ENCODE measurements at places on chromosomes 2 and 18.

DNA sequence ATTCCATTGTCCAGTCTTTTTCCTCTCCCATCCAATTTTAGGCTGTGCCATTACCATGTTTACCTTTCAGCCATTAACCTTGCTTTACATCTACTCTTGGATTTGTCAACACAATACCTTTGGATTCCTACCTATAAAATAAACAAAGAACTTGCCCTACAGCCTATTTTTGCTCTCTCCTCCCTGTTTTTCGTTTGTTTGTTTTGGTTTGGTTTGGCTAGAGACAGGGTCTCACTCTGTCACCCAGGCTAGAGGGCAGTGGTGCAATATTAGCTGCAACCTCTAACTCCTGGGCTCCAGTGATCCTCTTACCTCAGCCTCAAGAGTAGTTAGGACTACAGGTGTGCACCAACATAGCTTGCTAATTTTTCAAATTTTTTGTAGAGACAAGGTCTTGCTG is 76.1 kb downstream of the SP100 start:
- no peak for DNase-seq

- DNase-seq = no peak
Measured at GRCh38 chr2:30933496-30933895, 126.2 kb upstream of the CAPN13 start.

- no peak for DNase-seq
Measured at GRCh38 chr2:125471963-125472362, 1184.0 kb upstream of the GYPC start.

DNA sequence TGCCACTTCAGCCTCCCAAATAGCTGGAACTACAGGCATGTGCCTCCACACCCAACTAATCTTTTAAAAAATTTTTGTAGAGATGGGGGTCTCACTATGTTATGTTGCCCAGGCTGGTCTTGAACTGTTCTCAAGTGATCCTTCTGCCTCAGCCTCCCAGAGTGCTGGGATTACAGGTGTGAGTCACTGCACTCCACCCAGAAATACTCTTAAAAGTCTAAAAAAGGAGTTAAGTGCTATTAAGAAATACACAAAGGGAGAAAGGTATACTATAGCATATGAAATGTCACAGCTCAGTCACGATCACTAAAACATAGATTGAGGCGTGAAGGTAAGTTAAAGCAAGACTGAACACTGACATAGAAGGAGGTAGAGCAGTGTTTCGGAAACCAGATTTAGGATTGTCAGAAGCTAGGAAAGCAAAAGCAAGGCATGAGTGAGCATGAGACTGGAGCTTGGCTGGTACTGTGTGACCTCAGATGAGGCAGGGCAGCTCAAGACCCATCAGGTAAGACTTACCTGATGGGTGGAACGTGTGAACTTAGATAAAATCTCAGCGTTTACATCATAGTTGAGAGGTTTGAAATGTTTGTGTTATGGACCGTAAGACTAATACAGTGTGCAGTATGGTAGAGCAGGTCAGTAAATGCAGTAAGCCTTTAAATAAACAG is 9.2 kb downstream of the CCNYL1 start:
- DNase-seq = no peak

DNA sequence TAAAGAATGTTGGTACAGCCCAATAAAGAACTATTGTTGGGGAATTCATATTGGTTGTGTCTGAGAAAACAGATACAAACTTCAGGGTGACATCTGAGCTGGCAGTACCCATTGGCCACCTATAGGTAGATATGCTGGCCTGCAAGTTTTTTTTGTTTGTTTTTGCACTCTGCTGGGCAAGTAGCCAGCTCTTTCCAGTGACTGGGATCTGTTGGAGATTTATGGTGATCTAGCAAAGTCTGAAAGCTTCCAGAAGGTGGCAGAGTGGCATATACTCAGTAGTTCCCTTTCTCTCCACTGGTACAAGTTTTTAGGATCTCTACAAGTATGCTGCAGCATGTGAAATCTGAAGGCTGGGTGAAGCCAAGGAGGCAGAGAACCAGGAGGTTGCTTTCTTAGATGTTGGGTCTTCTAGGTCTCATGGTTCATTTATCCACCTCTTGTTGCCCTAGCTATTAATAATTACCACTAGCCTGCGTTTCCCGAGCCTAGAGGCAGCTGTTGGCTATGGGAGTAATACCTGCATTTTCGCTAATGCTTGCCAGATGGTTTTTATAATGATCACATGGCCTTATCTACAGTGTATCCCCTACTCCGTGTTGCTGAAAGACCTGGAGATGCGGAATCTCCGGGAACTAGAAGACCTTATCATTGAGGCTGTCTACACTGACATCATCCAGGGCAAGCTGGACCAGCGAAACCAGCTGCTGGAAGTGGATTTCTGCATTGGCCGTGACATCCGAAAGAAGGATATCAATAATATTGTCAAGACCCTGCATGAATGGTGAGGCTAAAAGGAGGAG is 9.5 kb downstream of the COPS7B start:
- DNase-seq = no peak

DNA sequence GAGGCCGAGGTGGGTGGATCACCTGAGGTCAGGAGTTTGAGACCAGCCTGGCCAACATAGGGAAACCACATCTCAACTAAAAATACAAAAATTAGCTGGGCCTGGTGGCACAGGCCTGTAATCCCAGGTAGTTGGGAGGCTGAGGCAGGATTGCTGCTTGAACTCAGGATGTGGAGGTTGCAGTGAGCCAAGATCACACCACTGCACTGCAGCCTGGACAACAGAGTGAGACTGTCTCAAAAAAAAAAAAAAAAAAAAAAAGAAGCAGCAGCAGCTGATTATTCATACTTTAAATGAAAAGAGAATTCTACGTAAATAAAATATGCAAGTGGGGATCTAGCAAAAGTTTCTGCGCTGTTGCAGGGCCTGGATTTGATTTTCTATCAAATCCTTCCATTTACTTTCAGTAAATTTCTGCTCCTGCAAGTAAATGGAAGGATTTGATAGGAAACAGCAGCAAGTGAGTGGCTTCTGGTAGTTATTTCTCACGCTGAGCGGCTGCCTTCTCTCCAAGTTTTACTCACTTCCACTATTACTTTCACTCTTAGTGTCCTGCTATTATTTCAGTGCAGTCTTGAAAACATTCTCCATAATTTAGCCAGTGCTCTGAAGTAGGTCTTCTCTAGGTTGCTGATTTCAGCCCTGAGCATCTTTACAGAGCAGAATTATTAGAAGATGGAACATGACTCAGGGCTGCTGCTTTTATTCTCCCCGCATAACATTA is 68.4 kb downstream of the SLC16A14 start:
- no peak for DNase-seq

GRCh38 chr2:219426068-219426443 is 7.9 kb downstream of the DES start:
- no peak for DNase-seq

- no peak for DNase-seq
Measured at GRCh38 chr2:15665943-15666460, 74.3 kb downstream of the DDX1 start.

DNA sequence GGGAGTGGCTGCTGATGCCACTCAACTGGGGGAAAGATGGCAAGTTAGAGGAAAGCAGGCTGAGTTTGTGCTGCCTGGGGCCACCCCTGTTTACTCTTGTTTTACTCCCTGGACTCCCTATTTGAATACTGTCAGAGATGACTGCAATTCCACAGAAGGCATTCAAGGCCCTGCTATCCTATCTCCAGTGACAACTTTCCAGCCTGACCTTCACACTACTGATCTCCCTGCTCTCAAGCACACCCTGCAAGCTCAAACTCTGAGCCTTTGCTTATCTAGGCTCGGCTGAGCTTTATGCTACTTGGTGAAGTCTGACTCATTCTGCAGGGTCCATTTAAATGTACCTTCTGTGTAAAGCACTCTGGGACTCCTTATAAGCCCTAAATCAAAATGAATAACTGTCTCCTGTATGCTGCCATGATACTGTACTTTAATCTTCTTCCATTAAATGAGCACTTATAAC is 39.3 kb upstream of the DSG1 start:
- no peak for DNase-seq

DNA sequence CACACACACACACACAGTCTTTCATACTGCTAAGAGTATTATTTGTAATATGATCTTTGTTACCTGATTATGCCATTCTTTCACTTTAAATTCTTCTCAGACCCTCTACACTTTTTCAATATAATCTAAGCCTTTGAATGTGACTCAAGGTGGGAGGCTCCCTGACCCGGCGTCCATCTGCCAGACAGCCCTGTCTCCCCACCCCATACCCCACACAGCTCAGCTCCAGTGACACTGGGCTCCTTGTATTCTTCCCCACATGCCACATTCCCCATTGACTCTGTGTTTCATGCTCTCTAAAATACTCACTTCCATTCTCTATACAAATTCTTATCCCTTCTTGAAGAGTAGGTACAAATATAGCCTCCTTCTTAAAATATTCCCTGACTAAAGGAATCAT is 442.2 kb downstream of the TGIF1 start:
- DNase-seq = no peak

DNA sequence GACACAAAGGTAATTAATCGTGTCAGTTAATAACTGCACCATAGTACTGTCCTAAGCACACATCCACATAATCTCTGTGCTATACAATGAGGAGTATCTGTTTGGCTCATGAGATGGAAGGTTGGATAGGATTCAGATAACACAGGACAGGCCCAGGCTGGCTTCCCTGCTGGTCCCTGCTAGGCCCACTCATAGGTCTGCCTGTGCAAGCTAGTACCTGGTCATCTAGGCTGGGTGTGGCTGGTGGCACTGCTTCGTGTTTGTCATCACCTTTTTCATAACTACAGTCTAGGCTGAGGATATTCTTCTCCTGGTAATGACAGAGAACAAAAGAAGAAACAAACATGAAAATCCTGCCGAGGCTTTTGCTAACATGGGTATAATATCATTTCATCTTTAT is 392.8 kb downstream of the TRIB2 start:
- no peak for DNase-seq

GRCh38 chr18:55228191-55228590 is 268.9 kb upstream of the CCDC68 start:
- no peak for DNase-seq

GRCh38 chr18:30056528-30056927 is 986.0 kb downstream of the DSC3 start:
- no peak for DNase-seq

DNA sequence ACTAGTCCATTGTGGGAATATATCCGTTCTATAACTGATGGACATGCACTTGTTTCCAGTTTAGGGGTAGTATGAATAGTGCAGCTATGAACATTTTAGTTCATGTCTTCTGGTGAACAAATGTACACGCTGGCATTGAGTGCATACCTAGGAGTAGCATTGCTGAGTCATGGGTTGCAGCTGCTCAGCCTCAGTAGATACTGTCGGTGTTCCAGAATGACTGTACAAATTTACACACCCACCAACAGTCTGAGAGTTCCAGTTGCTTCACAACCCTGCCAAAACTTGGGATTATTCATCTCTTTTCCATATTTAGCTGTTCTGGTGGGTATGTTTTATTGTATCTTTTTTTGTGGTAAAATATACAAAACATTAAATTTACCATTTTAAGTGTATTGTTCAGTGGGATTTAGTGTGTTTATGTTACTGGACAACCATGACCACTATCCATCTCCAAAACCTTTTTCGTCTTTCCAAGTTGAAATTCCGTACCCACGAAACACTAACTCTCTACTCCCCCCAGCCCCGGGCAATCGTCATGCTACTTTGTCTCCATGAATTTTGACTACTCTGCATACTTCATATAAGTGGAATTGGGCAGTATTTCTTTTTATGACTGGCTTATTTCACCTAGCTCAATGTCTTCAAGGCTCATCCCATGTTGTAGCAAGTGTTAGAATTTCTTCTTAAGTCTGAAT is 281.0 kb downstream of the PRKCE start:
- no peak for DNase-seq
